ENCODE measurements at places on chromosomes 2 and 18. TPM values are rescaled to one million over a fixed set of nuclear protein-coding genes. Genes with fewer than 3 reads are reported as not detected.

- peak; percentile 58 for DNase-seq
These were observed at the start of gene ZSWIM2 for GRCh38 chr2:186848873-186849578. TSS of gene ZSWIM2 (minus strand) at chr2:186849170. CDS start at chr2:186849130, 40 bp downstream.

DNA sequence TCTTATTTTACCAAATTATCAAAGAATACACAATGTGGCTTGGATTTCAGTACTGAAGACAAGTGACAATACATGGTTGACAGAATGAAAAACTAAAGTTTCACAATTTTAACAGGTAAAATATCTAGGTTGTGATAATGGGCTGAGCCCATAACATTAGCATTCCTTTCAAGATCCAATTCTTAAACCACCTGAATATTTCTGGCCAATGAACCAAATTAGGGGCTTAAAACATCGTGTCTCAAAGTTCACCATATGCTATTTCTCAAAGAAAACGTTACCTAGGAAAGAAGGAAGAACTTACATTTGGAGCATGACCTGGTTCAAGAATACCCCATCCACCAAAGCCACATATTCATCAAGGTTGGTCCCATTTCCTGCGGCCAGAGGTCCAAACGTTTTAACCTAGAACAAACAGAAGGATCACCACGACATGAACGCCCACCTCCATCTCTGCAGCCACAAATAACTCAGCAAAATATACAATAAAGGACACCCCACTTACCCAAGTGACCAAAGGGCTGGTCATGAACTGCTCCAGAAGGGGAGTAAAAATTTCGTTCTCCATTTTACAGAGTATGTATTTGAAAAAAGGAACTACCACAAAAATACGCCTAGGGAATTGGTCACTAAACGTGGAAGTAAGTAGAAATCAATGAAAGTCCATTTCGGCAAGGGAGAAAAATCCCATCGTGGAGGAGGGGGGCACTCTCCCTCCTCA, 984 bp downstream of the CCDC88A start:
- DNase-seq: no peak

- DNase-seq: no peak
These were observed at the start of gene PROM2 for GRCh38 chr2:95274291-95275150. TSS of gene PROM2 (plus strand) at chr2:95274449. CDS start at chr2:95274586, 137 bp downstream.

DNA sequence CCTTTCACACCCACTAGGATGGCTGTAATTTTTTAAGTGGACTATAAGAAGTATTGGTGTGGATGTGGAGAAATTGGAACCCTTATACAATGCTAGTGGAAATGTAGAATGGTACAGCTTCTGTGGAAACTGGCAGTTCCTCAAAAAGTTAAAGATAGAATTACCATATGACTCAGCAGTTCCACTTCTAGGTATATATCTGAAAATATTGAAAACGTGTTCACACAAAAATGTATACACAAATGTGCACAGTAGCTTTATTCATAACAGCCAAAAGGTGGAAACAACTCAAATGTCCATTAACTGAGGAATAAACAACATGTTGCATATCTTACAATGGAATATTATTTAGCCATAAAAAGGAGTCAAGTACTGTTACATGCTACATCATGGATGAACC, 17.7 kb downstream of the TANK start:
- no peak for DNase-seq

- peak; percentile 40 for DNase-seq
These were observed 49.7 kb downstream of the CDH2 start for GRCh38 chr18:28127228-28127627.

DNA sequence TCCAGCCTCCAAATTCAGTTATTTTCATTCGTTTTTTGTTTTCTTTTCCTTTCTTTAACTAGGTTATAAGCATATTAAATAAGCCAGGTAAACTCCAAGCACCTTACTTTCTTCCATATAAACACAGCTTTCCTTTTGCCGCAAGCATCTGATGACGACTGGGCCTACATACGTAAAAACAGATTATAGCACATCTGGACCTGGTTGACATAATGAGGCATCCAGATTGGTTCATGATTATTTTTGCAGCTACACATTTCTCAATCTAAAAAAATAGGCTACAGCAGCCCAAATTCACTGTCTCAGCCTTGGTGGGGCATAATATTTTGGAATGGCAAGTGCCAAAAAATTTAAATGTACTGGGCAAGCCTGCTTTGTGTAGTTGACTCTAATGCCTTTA, 7.7 kb downstream of the CYP1B1 start:
- no peak for DNase-seq

GRCh38 chr2:237927986-237928385, 38.8 kb upstream of the UBE2F start:
- DNase-seq: no peak

DNA sequence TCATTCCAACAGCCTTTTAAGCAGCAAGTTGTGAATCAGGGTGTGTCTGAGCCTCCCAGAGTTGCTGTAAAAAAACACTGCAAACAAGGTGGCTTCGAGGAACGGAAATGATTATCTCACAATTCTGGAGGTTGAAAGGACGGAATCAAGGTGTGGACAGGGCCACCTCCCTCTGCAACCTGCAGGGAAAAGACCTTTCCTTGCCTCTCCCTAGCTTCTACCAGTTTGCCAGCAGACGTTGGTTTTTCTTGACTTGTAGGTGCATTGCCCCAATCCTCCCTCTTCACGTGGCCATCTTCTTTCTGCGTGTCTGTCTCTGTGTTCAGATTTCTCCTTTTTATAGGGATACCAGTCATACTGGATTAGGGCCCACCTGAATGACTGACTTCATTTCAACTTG, 24.8 kb upstream of the TMEM131 start:
- DNase-seq: no peak

DNA sequence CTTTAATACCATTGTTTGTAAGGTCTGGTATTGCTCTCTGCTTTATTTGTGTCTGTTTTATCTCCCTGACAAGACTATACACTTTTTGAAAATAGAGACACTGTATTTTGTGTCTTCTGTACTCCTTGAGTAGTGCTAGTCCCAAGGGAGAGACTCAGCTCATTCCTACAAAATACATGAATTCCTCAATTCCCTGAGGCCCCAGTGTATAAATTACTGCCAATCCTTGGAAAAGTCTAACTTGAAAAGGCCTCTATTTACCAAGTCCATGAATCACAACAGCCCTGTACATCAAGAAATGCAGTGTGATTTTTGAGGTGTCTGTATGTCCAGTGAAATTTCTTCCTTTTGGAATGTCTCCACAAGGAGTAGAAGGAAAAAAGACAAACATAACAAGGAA, 34.9 kb upstream of the NEDD4L start:
- DNase-seq: no peak

DNA sequence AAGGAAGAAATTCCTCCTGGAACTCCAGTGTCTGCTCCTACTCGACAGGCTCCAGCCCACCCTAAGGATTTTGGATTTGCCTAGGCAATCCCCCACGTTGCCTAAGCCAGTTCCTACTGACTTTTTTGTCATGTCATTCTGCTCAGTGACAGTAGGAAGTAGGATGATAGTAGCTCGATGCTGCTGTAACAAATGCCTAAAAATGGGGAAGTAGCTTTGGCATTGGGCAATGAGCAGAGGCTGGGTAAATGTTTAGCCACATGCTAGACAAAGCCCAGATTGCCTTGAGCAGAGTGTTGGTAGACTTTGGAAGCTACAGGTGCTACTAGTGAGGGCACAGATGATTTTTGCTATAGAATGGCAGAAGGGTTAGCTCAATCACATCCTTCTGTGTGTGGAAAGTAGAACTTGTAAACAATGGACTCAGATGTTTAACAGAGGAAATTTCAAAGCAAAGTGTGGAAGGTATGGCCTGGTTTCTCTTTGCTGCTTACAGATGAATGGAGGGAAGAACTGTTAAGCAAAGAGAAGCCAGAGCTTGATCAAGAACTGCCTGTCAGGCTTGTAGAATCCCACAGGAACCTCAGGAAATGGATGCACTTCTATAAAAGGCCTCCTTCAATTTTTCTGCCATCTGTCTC, 154.8 kb downstream of the RNF144A start:
- no peak for DNase-seq

- no peak for DNase-seq
These were observed 676 bp downstream of the ACTR2 start for GRCh38 chr2:65228263-65228750.

DNA sequence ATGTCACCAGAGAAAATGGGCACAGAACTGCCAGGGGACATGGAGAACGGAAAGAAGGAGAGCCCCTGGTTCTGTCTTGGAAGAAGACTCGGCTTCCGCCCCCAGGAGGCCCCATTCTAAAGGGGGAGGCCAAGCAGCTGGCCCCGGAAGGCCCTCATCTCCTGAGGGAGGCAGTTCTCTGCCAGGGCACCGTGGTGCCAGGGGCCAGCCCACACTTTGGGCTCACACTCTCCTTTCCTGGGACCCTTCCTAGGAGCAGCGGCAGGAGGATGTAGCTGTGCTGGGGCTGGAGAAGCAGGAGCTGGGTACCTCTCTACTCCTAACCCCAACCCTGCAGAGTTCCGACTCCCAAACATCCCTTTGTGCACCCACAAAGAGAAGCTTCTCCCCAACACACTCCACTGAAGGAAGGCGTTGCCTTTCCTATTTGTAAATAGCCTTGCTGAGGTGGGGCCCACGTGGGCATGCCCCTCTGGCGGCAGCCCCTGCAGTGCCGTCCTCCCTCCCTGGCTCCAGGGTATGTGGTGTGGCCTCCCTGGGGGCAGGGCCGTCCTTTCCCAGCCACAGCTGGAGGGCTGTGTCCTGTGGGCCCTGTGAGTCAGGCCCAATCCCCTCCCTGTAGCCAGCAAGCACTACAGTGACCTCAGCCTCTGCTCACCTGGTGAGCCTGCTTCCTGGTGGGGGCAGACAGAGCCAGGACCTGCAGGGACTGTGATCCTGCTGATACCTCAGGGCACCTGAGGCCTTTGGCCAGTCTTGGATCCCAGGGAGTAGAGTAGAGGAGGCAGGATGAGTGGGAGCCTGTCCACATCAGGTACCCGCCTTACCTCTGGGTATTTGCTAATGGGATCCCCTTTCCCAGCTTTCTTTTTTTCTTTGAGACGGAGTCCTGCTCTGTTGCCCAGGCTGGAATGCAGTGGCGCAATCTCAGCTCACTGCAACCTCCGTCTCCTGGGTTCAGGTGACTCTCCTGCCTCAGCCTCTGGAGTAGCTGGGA, 26.6 kb downstream of the ZFP36L2 start:
- no peak for DNase-seq

DNA sequence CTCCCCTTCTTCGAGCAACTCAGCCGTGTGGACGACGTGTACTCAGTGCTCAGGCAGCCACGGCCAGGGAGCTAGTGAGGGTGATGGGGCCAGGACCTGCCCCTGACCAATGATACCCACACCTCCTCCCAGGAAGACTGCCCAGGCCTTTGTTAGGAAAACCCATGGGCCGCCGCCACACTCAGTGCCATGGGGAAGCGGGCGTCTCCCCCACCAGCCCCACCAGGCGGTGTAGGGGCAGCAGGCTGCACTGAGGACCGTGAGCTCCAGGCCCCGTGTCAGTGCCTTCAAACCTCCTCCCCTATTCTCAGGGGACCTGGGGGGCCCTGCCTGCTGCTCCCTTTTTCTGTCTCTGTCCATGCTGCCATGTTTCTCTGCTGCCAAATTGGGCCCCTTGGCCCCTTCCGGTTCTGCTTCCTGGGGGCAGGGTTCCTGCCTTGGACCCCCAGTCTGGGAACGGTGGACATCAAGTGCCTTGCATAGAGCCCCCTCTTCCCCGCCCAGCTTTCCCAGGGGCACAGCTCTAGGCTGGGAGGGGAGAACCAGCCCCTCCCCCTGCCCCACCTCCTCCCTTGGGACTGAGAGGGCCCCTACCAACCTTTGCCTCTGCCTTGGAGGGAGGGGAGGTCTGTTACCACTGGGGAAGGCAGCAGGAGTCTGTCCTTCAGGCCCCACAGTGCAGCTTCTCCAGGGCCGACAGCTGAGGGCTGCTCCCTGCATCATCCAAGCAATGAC, 4.8 kb downstream of the CTDSP1 start:
- no peak for DNase-seq

DNA sequence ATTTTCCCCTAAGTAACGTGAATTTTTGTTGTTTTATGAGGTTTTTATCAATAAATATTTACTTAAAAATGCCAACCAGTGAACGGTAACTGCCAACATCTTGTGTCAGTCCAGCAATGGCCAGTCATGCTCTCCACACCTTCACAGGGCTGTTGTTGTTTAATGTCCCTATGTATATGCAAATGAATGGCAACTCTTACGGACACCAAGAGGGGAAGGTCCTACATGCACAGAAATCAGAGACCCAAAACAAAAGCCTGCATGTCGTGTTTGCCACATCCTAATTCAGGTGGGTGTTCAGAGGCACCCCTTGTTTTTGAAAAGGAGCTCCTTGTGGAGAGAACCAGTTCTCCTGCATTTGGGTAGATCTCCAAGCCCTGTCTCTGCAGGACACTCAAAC, 4.8 kb upstream of the FTCDNL1 start:
- DNase-seq: no peak

GRCh38 chr2:152657043-152657442, 60.2 kb downstream of the PRPF40A start:
- no peak for DNase-seq

DNA sequence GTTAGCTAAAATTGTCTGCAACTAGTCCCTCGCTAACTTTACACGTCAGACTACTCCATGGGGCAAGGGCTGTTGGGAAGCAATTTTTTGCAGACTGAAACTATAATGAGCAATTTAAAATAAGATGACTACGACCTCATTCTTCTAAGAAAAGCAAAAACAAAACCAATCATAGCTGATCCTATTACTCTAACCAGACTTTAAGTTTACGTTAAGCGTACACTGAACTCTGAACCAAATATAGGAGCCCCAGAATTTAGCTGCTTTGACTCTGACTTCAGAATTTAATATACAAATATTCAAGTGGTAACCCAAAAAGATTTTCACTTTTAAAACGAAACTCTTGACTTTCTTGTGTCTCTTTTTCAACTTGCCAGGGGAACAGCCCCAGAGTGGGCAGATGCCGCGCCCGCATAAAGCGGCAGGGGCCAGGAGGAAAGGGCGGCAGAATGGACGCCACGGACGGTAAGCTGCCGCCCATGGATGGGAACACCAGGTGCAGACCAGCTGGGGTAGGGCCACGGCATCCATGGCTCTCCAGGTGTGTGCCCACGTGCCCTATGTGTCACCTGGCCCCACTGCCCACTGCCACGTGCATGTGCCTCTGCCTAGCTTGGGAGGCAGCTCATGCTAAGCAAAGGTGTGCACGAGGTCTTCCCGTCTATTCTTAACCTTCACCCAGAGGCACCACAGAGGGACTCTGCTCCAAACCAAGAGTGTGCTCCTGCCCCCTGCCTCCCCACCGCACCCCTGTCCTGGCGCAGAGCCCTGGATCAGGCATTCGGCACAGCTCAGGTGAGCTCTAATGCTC, 217.6 kb downstream of the HDAC4 start:
- peak; percentile 6 for DNase-seq

DNA sequence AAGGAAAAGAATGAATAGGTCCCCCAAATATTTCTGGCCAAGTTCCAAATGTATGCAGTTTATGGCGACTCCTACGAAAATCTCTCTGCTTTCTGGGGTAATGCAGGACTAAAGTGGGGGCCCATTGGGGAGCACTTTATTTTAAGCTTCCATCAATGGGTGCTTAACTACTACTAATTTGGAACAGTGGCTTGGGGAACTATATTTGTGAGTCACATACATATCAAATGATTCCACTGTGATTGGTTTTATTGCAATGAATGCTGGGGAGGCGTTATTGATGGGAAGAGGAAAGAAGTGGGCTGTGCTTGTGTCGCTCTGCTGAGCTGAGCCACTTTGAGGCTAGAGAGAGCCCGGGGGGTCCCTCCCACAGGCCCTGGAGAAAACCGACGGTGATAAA, 560.4 kb upstream of the SALL3 start:
- no peak for DNase-seq

Gene ALK
- 0.21 TPM for total RNA-seq

Gene ANKRD30B
- total RNA-seq: not detected

Gene C2orf81
- total RNA-seq: 0.79 TPM

Gene LONRF2
- 13.5 TPM for total RNA-seq

Gene ADGRF3
- total RNA-seq: 0.08 TPM

Gene TUBA3E
- total RNA-seq: 6.0 TPM

Gene BZW1
- total RNA-seq: 176 TPM

Gene MLPH
- 91.5 TPM for total RNA-seq

Gene PJVK
- 1.4 TPM for total RNA-seq

Gene CAPN13
- not detected for total RNA-seq

All from left cardiac atrium (tissue), 4 donors.